ENCODE measurements at places on chromosomes 5 and 9. TPM values are rescaled to one million over a fixed set of nuclear protein-coding genes. Genes with fewer than 3 reads are reported as not detected.

DNA sequence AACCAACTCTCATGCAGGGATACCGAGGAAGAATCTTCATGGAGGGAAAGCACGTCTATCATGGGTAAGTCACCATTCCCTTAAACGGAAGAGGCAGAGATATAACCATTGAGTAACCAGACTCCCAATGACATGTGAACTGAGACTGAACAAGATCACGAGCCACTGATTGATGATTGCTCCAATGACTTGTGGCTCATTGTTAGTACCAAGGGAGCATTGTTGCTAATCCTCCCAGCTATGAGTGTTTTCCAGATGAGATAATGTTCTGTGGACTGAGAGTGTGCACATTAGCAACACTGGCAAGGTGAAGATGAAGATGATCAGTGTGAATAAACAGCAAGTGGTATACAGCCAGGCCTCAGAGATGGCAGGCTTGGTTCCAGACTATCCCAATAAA is 219.2 kb upstream of the MAP3K1 start:
- H3K4me1 ChIP-seq, result peaks cover 12% of the 10 kb centered on the region
- H3K27ac ChIP-seq, result no peak overlapping the region
- H3K27me3 ChIP-seq, result no peaks in the 10 kb centered on the region

GRCh38 chr9:112332977-112333638 is at the start of gene PTBP3:
PTBP3 (minus strand) TSS chr9:112333619; CDS start chr9:112297865, 35,754 bp downstream.
- H3K4me1 ChIP-seq, result peaks cover 48% of the 10 kb centered on the region
- H3K27ac ChIP-seq, result peak within 1 kb of the TSS; percentile 92
- peak within 1 kb of the TSS; percentile 81 for H3K4me3 ChIP-seq

DNA sequence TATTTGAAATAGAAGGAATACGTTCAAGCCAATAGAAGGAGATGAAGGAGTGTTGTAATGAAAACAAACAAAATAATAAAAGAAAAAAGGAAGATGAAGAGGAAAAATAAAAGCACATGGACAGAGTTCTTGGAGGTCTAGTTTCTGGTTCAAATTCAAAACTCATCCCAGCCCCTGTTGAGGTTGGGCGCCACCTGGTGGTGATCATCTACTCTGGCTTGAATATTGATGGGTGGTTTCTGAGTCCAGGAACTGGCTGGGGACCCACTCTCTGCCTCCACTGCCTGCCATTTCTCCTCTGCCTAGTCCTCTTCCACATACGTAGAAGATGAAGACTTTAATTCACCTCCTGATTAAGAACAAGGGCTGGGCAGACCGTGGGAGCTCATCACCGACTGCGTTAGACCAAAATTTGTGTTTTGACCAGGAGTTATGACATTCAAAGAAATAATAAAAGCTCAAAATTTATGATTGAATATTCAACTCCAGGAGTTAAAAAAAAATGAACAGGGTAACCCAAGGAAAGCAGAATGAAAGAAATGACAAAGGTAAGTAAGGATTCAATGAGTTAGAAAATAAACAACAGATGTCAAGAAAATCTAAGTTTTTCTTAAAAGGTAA is 99.0 kb upstream of the SLC1A3 start:
- no peaks in the 10 kb centered on the region for H3K36me3 ChIP-seq
- H3K4me1 ChIP-seq, result no peaks in the 10 kb centered on the region

DNA sequence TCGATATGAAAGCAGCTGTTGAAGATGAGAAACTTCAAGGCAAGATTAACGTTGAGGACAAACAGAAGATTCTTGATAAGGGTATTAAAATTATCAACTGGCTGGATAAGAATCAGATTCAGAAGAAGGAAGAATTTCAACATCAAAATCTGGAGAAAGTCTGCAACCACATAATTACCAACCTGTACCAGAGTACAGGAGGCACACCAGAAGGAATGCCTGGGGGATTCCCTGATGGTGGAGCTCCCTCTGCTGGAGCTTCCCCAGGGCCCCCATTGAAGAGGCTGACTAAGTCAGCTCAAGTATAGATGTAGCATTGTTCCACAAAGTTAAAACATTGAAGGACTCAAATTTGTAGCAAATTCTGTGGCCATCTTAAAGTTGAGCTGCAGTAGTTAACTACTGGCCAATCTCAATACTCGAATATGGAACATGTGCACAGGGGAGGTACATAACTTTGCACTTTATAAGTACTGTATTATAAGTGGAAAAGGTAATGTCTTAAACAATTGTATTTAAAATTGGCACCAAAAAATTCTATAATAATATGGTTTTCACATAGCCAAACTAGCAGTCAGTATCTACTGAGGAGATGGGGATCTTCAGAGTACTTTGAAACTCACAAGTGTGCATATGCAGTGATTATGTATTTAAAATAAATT is 237.5 kb downstream of the CHSY3 start:
- H3K4me1 ChIP-seq, result no peaks in the 10 kb centered on the region
- no peak for DNase-seq
- H3K4me3 ChIP-seq, result no peak overlapping the region
- H3K27me3 ChIP-seq, result no peaks in the 10 kb centered on the region

DNA sequence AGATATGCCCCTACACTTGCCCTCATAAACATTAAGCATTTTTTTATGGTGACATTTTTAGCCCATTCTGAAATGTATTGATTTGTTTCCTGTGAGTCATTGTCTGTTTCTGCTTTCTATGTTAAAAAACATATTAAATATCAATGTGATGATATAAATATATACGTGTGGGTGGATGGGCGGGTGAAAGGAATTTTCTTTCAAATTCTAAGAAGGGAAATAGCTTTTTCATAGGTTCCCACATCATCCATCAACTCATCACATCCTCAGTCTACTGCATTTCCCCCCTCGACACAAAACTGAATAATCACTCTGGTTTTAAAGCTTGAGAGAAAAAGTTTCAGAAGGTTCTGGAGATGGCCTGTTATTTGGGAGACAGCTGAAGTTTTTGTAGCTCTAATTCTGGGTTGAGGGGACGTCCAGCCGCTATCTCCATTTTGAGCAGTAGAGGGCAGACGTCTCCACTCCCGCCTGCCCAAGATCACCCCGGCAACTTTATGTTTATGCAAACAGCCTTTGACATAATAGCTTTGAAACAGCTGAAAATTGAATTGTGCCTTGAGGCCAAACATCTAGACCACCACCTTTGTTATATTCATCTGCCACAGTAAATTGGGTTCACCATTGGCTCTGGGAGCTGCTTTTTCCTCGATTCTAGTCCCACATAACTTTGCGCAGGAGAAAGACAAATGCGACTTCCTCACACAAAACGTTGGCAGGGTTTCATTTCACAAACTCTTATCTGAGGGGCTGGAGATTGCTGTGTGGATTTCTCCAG is 216.2 kb upstream of the CLINT1 start:
- peak; percentile 47 for DNase-seq
- no peak overlapping the region for H3K27ac ChIP-seq
- no peaks in the 10 kb centered on the region for H3K36me3 ChIP-seq
- no peaks in the 10 kb centered on the region for H3K27me3 ChIP-seq

GRCh38 chr5:65721050-65721719 is 724 bp downstream of the SGTB start:
- H3K27ac ChIP-seq, result peak overlapping the region; percentile 91
- H3K4me3 ChIP-seq, result peak overlapping the region; percentile 53
- no peaks in the 10 kb centered on the region for H3K27me3 ChIP-seq
- peak; percentile 14 for DNase-seq

RAB3C gene
- total RNA-seq, result not detected

TAL2 gene
- not detected for total RNA-seq

RGS7BP gene
- total RNA-seq, result not detected

SLC6A19 gene
- total RNA-seq, result not detected

RLN2 gene
- total RNA-seq, result 5.4 TPM

All from CD4-positive, alpha-beta memory T cell (primary cell).